ENCODE measurements at places on chromosomes 7 and 10. TPM values are rescaled to one million over a fixed set of nuclear protein-coding genes. Genes with fewer than 3 reads are reported as not detected.

FGF8 gene
- not detected for total RNA-seq

DNA sequence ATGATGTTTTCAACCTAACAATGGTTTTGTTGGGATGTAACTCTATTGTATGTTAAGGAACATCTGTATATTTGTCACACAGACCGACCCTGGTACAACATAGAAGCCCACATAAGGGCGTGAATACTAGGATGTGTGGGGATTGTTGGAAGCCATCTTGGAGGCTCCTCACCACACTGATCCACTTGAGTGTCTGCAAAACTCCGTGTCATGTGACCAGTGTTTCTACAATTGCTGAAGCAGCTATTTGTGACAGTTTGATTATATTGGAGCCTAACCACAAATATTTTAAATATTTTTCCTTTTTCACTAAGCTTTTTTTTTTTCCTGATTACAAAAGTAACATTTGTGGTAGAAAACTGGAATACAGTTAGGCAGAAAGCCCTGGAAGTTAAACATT is 27.9 kb downstream of the RALA start:
- no peak for DNase-seq

- DNase-seq: peak; percentile 77
Observed at GRCh38 chr10:86439544-86439943, 72.9 kb upstream of the GRID1 start.

GRCh38 chr10:56715262-56715661 is 354.2 kb upstream of the ZWINT start:
- no peak for DNase-seq

DNA sequence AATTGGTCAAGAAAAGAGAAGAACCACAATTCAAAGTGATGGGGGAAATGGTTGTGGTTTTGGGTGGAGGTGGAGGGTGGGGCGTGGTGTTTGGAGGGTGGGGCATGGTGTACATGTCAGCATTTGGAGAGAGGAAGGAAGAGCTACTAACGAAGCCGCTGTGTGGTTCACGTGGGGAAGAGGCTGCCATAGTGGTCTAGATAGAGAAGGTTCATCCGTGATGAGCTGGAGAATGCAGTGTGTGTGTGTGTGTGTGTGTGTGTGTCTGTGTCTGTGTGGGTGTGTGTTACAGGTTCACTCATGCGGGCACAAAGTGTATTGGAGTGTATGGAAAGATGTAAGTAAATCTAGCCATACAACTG is 6.1 kb upstream of the VCL start:
- no peak for DNase-seq
